ENCODE measurements at places on chromosomes 16 and 17.

- DNase-seq: peak; percentile 92
These were observed 2.1 kb downstream of the HES7 start for GRCh38 chr17:8121681-8122421.

GRCh38 chr16:55062442-55062841, 131.8 kb downstream of the IRX5 start:
- no peak for DNase-seq

DNA sequence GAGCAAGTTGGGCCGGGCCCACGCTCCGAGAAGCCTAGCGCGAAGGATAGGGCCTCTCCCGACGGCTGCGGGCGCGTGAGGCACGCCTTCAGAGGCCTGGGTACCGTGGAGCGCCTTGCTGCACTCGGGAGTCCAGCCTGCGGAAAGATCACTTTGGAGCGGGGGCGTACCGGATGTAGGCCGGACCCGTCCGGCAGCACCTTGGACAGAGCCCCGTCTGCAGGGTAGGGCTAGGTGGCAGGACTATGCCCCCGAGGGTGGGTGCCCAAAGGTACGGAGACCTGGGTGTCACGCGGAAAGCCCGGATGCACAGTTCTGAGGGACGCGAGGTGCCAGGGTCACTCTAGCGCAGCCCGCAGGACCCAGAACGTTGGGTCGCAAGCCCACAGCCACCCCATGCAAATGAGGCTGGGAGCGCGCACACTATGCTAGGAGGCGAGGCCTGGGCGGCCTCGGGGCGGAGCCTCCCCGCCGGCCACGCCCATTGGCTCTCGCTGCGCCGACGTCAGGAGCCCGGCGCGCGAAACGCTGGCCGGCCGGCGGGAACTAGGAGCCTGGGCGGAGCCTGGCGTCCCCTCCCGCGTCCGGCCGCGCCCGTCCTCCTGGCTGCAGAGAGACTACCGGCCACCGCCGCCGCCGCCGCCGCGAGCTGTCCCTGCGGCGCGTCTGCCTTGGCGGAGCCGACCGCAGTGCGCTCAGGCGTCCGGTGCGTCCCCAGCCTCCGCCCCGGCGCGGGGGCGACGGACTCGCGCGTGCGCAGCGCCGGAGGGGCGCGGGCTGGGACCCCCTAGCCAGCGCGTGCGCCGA, at the start of gene PAQR4:
Gene PAQR4 (plus strand): TSS at position 611 of the 807 bp plus-strand sequence. CDS start 327 bp downstream, outside the sequence.
- peak; percentile 92 for DNase-seq

- no peak for DNase-seq
These were observed 23.8 kb downstream of the OGFOD1 start for GRCh38 chr16:56475201-56475600.

GRCh38 chr16:5064915-5065314, 841 bp downstream of the C16orf89 start:
- peak; percentile 14 for DNase-seq

GRCh38 chr16:9090101-9090959, 1.1 kb upstream of the HAPSTR1 start:
- DNase-seq: peak; percentile 31

DNA sequence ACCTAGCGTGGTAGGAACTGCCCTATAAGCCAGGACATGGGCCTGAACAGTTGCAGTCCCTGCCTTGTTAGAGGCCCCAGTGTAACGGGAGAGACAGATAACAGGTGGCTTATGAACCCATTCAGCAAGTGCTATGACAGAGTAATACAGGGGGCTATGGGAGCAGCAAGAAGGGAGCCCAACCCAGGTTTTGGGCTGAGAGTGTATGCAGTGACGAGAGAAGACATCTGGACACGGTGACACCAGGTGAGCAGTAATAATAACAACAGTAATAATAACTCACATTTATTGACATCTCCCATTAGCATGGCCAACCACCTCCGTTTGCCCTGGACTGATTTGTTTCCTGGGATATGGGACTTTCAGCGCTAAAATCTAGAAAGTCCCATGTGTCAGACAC, 100.8 kb downstream of the IRX5 start:
- DNase-seq: no peak
